ENCODE measurements at places on chromosomes 2 and 18.

GRCh38 chr2:106812383-106812782, 73.6 kb downstream of the ST6GAL2 start:
- no peak for DNase-seq

DNA sequence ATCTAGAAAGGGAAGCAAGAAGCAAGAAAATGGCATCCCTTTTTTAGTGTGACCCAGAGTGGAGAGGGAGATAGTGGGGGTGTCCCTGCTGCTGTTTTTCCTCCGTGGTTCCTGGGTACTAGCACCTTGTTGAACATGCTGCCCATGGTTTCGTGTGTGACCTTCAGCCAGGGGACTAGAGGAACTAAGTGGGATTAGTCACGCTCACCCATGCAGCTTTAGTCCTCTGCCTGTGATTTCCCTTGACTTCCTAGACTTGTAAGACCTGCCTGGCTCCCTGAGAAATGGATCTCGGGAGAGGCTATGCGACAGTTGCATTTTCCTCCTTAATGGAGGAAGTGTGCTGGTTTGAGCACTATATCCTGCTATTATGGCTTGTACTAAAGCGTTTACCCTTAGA, 471.4 kb downstream of the DCDC2C start:
- DNase-seq: no peak

GRCh38 chr18:33404244-33404873, 36.2 kb downstream of the CCDC178 start:
- no peak for DNase-seq

- no peak for DNase-seq
Measured at GRCh38 chr2:47205576-47206141, 50.6 kb upstream of the STPG4 start.

DNA sequence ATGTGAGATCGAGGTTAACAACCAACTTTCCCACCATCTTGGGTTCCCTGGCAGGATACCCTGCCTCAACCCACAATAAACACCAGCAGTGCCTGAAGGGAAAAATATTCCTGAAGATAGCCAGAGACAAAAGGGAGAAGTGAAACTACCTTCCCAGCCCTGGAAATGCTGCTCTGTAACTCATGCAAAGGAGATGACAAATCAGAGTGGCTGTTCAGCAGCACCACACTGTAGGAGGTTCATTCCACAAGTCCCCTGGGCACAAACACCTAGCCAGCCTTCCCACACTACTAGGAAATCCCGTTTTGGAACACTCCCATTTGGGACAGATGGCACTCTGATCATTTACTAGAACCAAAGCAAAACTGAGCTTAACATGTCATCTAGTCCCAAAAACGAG, 190.7 kb upstream of the RBBP8 start:
- no peak for DNase-seq

GRCh38 chr2:63814114-63814513, 27.6 kb upstream of the UGP2 start:
- DNase-seq: no peak

DNA sequence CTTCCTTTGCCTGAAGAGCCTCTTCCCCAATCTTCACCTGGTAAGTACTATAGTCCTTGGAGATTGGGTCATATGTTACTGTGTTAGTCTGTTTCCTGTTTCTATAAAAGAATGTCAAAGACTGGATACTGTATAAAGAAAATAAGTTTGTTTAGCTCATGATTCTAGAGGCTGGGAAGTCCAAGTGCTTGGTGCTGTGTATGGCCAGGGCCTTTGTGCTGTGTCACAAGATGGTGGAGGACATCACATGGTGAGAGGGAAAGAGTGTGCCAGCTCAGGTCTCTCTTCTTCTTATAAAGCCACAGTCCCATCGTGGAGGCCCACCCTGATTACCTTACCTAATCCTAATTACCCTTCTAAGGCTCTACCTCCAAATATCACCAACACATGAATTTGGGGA, 20.9 kb downstream of the ARHGAP28 start:
- DNase-seq: no peak

GRCh38 chr18:24630346-24630880, 170.0 kb downstream of the HRH4 start:
- DNase-seq: no peak

GRCh38 chr2:19250906-19251305, 107.5 kb downstream of the OSR1 start:
- no peak for DNase-seq

DNA sequence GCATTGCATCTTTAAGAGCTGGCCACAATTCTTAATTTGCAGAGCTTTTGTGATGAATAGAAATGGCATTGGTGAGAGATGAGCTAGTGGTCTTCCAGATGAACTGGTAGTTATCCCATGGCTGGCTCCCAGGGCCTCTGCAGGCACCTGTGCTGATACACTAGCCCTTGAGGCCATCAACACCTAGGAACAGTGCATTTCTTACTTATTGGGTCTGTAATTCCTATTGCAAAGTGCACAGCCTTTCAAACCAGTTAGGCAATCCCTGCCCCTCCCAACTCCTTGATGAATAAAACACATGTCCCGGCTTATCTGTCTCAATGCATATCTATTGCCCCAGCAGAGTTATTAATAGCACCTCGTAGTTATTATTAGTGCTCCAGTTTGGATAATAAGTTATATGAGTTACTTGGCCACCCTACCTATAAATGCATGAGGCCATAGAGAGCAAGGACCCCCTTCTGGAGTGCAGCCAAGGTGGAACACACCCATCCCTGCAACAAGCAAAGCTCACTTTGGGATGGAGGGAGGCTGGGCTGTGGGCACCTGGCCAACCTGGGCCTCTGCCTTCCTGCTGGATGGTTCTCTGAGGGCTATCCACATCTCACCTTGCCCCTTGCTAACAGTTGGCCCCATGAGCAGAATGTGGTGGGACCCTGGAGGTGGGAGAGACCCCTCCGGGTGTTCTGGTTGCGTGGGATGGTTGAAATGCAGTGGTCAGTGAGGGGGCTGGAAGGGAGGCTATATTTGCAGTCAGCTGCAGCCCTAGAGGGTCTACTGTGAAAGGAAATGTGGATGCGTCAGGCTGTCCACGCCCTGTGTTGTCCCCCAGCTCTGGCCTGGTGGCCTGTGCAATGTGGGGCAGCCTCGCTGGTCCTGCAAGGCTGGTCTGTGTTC, 455.9 kb upstream of the HS6ST1 start:
- no peak for DNase-seq

GRCh38 chr2:50602636-50603327, 429.1 kb downstream of the NRXN1 start:
- no peak for DNase-seq

DNA sequence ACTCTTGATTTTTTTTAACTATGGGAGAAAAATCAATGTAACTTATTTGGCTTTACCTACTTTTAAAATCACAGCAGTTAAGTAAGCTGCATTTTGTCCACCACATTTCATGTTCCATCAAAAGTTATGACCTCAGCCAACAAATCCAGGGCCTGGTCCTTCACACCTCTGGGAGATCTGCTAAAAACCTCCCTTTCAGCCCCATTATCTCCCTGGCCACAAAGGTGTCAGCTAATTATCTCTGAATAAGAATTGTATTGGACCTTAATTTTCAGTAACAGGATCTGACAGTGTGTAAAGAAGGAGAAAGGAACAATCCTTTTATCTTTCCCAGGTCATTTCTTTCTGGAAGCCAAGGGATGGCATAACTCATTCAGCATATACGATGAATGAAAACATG, 359.3 kb downstream of the TMEM182 start:
- DNase-seq: no peak

GRCh38 chr2:105085525-105085924, 47.7 kb downstream of the MRPS9 start:
- peak; percentile 48 for DNase-seq

DNA sequence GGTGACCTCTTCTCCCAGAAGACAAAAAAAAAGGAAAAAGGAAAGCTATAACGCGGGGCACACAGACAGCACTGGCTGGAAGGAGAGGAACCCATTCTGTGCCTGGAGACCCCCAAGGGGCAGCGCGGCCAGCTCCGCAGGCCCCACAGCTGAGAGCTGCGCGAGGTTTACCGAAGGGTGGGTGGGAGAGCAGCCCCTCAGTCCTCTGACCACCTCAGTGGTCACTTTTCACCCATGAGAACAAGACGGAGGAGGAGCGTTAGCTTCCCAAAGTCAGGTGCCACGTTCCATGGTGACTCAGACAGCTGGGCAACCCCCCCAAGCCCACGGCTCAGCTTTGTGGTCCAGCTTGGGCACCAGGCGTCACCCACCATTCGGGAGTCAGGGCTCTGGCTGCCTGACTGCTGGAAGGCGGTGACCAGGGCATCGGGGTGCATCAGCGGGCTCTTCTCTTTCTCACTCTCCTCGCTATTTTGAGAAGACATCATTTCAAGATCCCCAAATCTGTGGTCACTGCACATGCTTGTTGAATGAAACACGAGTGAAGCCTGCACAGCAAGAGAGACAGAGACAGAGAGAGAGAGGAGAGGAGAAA, 35.2 kb downstream of the RPL31 start:
- no peak for DNase-seq

- no peak for DNase-seq
Measured at GRCh38 chr2:28137221-28137620, 246.7 kb downstream of the BABAM2 start.

DNA sequence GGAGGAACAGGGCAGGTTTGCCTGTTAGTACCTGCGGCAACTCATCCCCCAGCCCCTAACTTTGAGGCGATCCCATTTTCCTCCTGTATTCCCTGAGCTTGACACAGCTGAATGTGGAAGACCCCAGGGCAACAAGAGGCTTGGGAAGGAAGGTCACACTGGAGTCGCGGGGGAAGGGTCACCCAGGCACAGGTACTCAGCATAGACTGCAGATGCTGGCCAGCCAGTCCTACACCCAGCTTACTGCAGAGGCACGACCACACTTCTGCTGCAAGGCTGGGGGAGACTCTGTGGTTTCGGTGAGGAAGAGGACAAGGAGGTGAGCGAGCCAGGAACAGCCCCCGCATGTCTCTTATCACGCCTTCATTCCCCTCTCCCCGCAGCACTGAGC, 91.5 kb downstream of the MALT1 start:
- DNase-seq: no peak

GRCh38 chr18:2569338-2570207, 1.7 kb downstream of the METTL4 start:
- DNase-seq: no peak

- DNase-seq: no peak
Measured at GRCh38 chr2:106147159-106147558, 46.9 kb downstream of the UXS1 start.

DNA sequence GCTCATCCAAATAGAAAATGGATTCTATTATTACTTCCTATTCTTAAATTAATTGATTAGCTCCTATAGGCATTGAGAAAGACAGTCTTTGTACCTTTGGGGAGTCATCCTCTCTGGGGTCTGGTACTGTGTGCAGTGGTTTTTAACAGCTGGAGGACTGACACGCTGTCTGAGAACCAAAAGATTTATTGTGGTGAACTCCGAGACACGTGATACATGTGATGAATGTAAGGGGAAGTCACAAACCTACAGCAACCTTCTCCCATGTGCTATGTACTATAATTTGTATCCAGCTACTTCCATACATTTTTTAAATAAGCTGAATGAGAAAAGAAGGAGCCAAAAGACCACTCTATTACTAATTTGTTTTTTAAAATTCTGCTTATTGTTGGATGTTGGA, 133.7 kb downstream of the GALNT3 start:
- DNase-seq: no peak

- no peak for DNase-seq
Measured at GRCh38 chr2:177832611-177833433, 239.8 kb downstream of the PDE11A start.

- no peak for DNase-seq
Measured at GRCh38 chr18:25250474-25250851, 101.5 kb downstream of the ZNF521 start.

DNA sequence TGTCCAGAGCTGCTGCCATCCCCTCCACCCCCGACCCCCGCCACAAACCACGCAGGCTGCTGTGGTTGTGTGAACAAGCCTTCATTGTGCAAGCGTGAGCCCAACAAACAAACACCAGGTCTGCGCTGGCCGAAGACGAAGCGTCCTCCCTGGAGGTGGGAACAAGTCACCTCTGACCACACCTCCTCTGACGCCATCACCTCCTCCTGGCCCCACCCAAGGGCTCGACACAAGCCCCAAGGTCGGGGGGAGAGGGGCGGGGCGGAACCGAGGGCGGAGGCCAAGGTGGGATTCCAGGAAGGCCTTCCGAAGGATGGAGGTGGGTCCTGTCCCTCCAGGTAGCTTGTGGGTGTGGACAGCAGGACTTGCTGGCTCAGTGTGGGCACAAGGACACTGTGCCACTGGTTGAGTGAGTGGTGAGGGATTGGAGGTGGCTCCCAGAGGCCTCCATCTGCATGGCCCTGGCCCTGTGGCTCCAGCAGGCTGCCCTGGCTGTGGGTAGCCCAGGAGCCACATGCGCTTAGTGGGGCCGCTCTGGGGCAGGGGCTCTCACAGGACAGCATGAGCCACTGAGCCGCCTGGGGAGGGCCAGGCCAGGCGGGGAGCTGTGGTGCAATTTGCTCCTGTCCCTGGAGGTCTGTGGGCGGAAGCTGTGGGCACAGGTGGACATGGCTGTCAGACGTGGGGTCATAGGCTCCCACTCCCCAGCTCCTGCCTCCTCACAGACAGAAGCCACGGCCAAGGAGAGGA, 7.4 kb upstream of the GPR17 start:
- no peak for DNase-seq

DNA sequence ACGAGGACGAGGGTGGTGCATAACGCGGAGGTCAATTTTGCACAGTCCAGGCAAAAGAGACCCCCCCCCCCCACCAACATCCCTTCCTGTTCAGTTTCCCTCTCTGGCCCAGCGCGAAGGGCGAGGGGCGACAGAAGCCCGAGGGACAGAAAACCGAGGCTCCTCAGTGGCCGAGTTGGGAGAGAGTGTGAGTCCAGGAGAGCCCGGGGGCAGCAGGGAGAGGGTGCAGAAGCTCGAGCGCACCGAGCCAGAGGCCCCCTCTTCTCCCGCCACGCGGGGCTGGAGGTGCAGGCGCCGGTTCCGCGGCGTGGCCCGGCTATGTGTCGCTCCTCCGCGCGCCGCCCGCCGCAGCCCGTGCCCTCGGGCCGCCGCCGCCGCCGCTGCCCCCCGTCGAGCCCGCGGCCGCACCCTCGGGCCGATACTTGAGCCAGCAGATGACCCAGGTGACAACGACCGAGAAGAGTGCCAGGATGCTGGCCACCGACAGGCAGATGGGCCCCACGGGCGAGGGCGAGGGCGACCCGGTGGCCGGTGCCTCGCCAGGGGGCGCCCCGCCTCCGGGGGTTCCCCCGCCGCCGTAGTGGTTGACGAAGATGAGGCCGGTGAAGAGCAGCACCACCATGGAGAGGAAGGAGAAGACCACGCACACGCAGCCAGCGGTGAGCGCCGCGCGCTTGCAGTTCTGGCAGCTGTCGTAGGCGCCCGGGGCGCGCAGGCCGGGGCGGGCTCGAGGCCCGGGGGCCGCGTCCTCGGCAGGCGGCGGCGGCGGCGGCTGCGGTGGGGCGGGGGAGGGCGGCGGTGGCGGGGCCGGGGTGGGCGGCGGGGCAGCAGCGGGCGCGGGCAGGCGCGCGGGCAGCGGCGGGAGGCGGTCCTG, 20.2 kb upstream of the PAX3 start:
- peak; percentile 74 for DNase-seq

GRCh38 chr2:111121828-111122630, 1.3 kb downstream of the BCL2L11 start:
- DNase-seq: peak; percentile 95

GRCh38 chr18:64966667-64967066, 784.1 kb upstream of the CDH7 start:
- DNase-seq: no peak

GRCh38 chr2:193539188-193539587, 1344.5 kb upstream of the TMEFF2 start:
- no peak for DNase-seq

GRCh38 chr2:240374085-240374907, 61.2 kb upstream of the GPC1 start:
- DNase-seq: no peak
